ENCODE measurements at places on chromosomes 1 and 21. TPM values are rescaled to one million over a fixed set of nuclear protein-coding genes. Genes with fewer than 3 reads are reported as not detected.
A peak's percentile ranks its signal among the peaks of the same experiment; 100 is the strongest.

GRCh38 chr1:187491082-187491720 is 662.5 kb downstream of the PLA2G4A start:
- no peak for DNase-seq

GRCh38 chr21:35948982-35949381 is 111.3 kb downstream of the SETD4 start:
- DNase-seq: no peak

GRCh38 chr1:230610589-230610988 is 31.7 kb upstream of the COG2 start:
- DNase-seq: no peak

- DNase-seq: peak; percentile 83
Measured at GRCh38 chr1:211469938-211470529, 21.9 kb downstream of the RD3 start.

DNA sequence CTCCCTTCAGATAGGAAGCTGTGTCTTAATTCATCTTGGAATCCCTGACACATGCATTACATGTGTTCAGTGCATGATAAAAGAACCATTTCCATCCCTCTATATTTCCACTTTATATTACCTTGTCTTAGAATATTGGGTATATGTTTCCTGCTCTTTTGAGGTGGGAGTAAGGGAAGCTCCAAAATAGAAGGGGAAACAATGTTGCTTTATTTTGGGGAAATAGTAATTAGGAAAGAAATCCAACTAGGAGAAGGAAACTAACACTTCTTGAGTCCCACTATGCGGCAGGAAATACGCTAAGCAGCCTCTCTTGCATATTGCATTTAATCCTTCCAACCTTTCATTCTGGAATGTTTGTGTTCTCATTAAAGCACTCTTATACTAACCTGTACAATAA is 89.4 kb upstream of the VAV3 start:
- no peak for DNase-seq

GRCh38 chr1:211829343-211830054 is 1.1 kb downstream of the LPGAT1 start:
- peak; percentile 29 for DNase-seq

DNA sequence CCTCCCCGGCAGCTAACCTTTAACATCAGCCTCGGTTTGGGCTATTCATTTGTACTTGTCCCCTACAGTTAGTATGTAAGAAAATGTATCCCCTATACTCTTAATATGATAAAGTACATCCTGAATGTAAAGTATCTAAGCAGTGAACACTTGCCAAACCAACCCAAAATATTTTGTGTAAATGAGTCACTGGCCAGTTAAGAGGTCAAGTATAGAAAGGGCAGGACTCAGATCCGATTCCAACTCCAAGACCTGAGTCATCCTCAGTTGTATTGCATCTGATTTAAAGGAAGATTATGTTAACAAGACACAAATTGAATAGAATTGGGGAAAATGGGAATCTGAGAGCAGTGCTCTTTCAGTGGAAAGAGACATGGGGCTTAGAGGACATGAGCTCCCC is 84.4 kb downstream of the CD58 start:
- no peak for DNase-seq

DNA sequence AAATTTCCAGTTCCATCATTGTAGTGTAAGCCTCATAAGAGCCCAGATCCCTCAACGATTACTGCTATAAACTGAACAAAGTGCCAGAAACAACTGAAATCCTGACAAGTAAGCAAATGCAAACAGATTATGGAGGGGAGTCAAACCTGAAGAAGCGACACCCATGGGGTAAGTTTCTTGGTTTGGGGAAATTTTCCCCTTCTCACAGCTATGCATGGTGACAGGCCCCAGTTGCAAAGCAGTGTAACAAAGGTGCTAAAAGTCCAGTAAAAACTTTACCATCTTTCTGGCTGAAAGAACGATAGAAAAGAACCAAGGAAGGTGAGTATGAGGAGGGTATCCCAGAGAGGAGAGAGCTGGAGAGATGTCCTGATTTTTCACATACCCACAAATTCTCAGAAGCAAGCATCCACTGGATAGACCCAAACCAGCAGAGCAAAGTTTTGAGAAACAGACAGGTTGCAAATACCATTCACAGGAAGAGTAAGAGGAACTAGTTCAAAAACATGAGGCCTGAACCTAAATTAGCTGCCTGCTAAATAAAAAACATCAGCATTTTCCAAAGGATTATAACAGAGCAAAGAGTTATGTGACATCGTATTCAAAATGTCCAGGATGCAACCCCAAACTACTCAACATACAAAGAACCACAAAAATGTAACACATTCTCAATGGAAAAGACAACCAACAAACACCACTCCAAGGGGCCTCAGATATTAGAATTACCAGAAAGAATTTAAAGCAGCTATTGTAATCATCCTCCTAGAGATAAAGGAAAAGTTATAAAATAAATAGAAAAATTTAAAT is 14.5 kb downstream of the SCYL3 start:
- DNase-seq: no peak

DNA sequence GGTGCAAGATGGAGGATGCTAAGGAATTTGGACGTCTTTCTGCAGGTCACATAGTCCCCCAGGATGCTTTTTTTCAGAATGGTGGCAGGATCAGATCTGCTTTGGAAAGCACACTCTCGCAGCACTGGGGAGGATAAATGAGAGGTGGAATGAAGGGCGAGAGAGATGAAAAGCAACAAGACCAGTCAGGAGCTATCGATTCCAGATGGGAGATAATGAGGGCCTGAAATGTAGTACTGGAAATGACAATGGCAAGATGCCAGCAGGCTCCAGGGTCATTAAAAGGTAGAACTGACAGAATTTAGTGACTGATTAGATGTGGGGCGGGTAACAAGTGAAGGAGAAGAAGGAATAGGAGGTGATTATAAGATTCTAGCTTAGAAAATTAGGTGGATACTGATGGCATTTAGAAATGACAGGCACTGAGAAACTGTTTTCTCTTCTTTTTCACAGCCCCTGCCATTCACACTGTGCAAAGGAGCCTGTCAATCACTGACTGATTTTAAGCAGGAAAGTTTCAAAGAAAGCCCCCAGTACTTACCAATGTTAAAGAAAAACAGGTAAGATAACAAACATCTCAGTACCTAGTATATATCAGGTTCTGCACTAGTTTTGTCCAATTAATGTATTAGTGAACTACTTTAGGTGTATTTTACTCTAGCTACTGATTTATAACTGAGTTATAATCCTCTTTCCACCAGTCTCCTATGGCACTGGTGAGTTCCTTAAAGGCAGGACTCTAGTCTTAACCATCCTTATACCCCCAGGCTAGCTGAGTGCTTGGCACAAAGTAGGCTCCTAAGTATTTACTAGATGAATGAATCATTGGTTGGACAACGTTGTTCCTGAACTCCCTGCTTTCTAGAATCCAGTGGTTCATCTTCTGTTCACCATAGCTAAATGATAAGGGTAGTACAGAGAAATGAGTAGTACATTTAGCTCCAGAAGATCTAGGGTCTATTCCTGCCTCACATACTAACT is 9.2 kb downstream of the PIGM start:
- DNase-seq: no peak

DNA sequence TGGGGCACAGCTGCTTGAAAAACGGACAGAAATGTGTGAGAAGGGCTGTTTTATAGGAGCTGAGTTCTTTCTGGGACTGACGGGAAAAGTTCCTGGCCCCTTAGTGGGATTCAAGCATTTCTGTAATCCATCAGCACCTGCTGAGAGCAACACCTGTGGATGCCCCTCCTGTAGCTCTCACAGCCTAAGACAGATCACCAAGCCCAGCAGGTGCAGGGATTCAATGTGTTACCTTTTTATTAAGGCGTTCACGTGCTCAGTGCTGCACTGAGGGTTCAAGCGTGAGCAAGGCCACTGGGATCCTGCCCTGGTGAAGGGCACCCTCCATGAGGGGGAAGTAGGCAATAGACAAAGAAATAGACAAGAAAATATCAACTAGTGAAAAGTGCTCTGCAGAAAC is 14.9 kb downstream of the OLFML2B start:
- DNase-seq: no peak

Gene AVPR1B
- total RNA-seq: not detected

Gene AMY1C
- total RNA-seq: not detected

Gene KLHDC7A
- not detected for total RNA-seq

Data from neural crest cell (in vitro differentiated cells).